ENCODE measurements at places on chromosomes 13 and 19.

- DNase-seq = no peak
These were observed 36.7 kb downstream of the FRY start for GRCh38 chr13:32068255-32068654.

GRCh38 chr13:21009036-21009435 is 52.4 kb downstream of the LATS2 start:
- DNase-seq = no peak

GRCh38 chr13:112818040-112818697 is 128.3 kb downstream of the ATP11A start:
- DNase-seq = no peak

DNA sequence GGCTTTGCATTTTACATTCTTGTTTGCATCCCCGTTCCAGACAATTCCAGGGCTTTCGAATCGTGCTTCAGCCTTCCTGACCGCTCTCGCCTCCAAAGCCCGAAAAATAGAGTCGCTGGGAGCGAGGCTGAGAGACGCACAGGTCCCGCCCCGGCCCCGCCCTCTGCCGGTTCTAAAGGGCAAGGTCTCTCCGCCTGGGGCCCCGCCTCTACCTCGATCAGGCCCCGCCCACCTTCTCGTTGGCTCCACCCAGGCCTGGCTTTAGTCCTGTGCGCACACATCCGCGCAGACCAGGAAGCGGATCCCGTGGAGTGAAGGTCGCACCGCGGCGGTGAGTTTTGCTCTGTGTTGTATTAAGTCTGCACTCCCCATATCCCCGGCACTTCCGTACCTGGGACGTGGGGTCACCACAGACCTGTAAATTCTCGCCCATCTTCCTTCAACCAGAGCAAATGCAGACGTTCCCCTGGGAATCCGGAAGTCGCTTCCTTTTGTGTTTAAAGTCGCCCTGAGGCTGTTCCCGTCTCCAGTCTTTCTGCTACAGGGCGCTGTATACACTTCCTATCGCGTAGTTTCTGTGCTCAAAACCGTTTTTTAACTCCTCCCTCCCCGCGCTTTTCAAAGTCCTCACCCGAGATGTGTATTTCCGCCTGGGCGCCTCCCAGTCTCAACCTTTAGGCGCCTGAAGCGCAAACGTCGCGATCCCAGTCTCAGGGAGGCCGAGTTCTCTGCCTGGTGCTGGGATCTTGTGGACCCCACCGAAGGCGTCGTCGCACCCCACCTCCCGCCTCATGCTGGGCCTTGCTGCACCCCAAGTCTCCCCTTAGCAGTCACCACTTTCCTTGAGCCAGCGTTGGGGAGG is at the start of gene ZNF701:
ZNF701 (plus strand) TSS at position 288 of the 862 bp plus-strand sequence. CDS start 3,861 bp downstream, outside the sequence.
- peak; percentile 91 for DNase-seq

GRCh38 chr19:49932041-49932451 is 2.7 kb upstream of the NUP62 start:
- no peak for DNase-seq

DNA sequence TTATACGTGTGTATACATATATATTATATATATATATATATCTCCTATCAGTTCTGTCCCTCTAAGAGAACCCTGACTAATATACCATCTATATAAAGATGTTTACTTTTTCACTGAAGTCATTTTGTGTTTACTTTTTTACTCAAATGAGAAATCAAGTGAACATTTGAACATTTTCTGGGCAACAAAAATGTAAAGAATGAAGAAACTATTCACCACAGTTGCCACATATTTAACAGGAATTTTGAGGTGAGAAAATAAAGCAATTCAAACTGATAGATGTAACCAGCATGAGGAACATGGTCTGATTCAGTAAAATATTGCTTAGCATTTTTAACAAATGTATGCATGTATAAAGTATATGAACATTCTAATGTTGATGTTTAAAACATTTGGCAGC is 299.2 kb upstream of the KLHL1 start:
- DNase-seq = no peak

DNA sequence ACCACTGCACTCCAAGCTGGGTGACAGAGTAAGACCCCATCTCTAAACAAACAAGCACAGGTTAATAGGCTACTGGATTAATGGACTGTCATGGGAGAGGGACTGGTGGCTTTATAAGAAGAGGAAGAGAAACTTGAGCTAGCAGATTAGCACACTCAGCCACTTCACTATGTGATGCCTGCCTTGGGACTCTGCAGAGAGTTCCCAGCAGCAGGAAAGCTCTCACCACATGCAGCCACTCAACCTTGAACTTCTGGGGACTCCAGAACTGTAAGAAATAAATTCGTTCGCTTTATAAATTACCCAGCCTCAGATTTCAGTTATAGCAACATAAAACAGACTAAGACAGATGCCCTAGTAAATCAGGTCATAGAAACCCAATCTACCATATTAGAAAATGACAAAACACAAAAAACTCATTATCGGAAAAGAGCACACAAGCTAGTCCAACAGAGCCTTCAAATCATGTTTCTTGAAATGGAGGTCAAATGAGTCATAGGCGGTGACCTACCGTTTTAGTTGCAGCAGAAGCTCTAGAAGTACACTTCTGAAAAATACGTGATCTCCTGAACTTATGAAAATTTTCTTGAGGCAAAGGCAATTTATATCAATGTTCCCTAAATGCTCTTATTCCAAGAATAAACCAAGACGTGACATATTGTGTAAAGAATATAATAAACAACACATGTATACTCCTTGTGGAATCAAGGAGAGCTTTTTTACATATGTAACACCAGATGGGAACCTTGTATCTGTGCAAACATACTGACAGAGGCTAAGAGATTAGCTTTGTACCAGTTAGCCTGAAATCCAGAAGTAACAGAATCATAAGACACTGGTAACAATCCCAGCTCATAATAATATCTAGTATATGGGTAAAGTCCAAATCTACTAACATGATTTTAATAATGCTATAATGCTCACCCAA is 340.9 kb upstream of the SGCG start:
- no peak for DNase-seq

- DNase-seq = no peak
These were observed 48.8 kb downstream of the DCLK1 start for GRCh38 chr13:36082396-36082795.

DNA sequence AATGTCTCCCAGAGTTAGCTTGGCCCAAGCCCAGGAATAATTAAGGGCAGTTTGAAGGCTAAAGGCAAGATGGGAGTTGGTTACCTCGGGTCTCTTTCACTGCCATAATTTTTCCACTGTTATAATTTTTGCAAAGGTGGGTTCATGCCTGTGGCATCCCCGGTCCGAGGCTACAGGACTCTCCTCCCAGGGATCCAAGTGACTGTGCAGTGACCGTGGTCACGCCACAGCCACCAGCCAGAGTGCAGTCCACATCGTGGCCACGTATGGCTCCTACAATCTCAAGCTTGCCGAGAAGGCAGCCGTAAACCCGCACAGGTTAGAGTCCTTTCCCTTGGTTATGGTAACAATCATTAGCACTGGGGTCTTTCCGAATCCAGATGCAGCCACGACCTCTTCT is 36.8 kb downstream of the C13orf46 start:
- no peak for DNase-seq

- DNase-seq = no peak
These were observed 17.4 kb downstream of the VASP start for GRCh38 chr19:45524575-45525129.

DNA sequence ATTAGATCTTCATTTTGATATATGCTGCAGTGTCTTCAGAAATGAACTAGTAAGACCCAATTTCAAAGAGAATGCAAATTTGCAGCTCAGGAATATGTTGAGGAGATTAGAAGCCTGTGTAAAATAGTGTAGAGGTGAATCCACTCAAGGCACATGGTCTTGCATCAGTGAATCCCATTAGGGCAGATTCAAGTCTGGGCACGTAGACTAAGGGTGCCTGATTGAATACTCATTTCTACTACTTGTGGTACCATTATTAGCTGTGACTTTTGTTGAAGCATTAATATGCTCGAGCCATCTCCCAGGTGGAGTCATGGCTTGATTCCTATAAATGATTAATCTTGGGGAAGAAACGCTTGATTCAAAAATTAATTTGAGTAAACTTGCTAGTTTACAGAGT is 129.4 kb downstream of the AKAP11 start:
- DNase-seq = no peak

- DNase-seq = no peak
These were observed 116.6 kb upstream of the SPACA7 start for GRCh38 chr13:112259511-112259910.

GRCh38 chr13:60392131-60392530 is 4.9 kb upstream of the TDRD3 start:
- DNase-seq = no peak

GRCh38 chr19:43476606-43477005 is 11.2 kb upstream of the LYPD3 start:
- DNase-seq = no peak

DNA sequence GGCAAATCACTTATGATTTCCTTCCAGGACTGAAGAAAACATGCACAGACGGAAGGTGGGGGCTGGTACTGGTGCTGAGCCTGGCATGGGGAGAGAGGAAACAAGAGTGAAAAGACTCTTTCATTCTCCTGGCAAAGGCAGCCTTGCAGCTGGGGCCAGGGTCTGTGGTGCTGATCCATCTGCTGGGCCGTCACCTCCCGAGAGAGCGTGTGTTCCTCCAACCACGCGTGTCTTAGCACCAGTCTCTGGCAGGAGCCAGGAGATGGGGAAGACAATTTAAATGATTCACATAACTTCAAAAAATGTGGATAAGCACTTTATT is 23.9 kb upstream of the SPART start:
- no peak for DNase-seq

DNA sequence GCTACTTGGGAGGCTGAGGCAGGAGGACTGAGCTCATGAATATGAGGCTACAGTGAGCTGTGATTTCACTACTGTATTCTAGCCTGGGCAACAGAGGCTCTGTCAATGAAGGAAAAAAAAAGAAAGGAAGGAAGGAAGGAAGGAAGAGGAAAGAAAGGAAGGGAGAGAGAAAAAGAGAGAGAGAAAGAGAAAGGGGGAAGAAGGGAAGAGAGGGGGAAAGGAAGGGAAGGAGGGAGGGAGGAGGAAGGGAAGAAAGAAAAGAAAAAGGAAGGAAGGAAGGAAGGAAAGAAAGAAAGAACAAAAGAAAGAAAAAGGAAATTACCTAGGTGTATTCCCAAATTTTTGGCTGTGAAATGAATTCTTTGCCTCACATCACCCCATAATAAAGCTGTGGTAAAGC is 7.2 kb upstream of the RFX2 start:
- DNase-seq = no peak

- DNase-seq = no peak
These were observed 137.9 kb downstream of the PCDH20 start for GRCh38 chr13:61277586-61278276.

GRCh38 chr19:13301627-13302334 is 151.6 kb downstream of the IER2 start:
- DNase-seq = no peak

- no peak for DNase-seq
These were observed 6.3 kb downstream of the C19orf12 start for GRCh38 chr19:29708554-29709439.

DNA sequence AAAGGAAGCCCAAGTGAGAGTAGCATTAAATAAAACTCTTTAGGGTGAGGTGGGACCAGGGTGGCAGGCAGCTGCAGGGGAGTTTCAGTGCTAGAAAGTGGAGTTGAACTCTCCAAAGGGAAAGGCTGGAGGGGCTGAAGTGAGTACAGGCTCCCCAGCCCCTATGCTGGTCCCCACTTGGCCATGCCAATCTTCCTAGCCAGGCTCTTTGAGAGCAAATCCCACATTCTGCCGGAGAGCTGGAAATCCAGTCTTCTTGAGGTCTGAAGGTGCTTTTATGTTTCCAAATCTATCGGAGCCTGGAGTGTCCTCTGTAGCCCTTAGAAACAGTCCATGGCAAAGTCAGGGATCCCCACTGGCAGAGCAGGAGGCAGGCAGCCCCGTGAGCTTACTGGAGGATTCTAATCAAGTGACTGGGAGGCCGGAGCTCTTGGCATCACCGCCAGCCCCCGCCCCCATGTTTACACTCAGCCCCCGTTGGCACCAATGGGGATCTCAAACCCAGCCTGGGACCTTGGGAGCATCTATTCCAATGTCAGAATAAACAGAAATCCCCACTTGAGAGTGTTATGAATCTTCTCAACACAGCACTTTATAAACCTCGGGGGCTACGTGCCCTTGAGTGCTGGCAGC is 18.3 kb downstream of the ZNF536 start:
- no peak for DNase-seq

DNA sequence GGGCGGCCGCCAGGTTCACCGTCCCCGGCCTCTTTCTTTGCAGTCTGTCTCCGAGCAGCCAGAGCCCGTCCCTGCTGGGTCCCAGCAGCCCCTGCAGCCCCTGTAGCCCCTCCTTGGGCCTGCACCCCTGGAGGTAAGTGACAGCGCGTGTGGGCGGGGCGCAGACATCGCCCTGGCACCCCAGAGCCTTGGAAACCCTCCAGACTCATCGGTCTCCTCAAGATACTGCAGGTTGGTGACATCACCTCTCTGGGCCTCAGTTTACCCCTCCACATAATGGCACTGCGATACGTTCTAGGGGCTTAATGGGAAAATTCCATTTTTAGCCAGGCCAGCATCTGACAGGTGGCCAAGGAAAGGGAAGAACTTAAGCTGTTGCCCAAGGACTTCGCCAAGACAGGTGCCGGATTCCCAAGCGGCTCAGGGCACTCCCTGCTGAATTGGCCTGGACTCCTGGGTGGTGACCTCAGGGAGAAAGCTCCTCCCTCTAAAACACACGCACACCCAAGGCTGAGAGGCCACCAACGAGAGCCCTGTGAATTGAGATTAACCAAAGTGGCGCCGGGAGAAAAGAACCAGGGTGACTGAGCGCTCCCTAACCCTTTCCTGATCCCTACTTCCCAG is 13.1 kb downstream of the MAST3 start:
- DNase-seq = no peak

DNA sequence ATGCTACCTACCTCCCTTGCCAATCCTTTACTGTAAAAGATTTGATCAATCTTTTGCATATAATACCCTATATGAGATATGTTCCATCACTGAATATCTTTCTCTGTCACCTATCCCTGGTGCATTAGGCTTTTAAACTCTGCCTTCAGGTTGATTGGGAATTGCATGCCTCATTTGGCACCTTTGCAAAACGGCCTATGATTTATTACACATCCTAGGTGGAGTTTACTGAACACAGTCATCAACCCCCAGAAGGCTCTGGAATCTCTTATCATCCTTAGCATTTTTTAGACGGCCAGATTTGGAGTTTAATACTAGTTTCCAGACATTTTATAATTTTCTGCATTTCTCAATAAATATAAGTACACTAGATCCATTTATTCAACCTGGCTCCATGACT is 448.4 kb upstream of the SLC10A2 start:
- DNase-seq = no peak

DNA sequence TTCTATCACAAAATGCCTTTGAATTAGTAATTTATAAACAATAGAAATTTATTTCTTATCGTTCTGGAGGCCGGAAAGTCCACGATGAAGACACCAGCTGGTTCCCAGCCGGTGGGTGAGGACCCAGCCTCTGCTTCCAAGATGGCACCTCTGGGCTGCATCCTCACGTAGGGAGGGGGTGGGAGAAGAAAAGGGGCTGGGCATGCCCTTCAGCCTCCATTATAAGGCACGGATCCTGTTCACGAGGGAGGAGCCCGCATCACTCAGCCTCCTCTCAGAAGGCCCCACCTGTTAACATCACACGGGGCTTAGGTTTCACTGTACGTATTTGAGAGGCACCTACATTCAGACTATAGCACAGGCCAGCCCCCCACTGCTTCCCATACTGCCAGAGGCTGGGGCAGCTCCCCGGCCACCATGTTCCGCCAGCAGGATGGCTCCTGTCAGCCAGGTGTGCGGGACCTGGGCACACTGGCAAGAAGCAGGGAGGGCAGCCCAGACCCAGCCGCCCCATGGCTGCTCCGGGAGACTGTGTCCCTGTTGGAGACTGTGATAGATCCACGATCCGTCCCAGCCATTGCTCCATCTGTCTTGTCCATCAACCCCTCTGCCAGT is 131.6 kb downstream of the SOX1 start:
- no peak for DNase-seq

GRCh38 chr13:76425935-76426334 is 460.3 kb downstream of the KCTD12 start:
- no peak for DNase-seq

Data from stimulated activated CD8-positive, alpha-beta memory T cell treated with anti-CD3 and anti-CD28 coated beads, Interleukin-2, amount 100 ng/mL, for 1 hour (primary cell).